ENCODE measurements at places on chromosomes 13 and 19.

DNA sequence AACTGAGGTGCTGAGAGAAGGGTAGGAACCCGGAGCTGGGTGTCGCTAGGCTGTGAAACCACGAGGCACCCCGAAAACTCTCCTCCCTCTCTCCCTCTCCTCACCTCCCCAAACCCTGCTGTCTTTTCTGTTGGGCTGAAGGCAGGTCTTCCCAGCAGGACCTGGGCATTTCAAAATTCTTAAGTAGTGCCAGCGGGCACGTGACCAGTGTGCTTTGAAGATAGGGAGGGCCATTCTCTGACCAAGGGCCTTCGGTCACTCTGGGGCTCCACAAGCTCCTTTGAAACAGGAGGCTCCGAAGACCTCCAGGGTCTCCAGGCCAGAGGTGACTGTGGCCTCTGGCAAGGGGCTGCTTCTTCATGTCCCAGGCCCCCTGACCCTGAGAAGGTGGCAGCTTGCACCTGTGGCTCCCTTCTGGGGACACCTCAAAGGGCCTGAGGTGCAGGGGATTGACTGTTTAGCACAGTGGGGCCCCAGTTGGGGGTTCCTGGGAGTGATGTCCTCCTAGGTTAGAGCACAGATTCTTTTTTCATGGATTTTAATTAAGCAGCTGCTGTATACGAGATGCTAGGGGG is 48.3 kb downstream of the DNM2 start:
- DNase-seq = no peak

GRCh38 chr19:43956827-43957226 is 5.8 kb downstream of the ZNF221 start:
- DNase-seq = no peak

DNA sequence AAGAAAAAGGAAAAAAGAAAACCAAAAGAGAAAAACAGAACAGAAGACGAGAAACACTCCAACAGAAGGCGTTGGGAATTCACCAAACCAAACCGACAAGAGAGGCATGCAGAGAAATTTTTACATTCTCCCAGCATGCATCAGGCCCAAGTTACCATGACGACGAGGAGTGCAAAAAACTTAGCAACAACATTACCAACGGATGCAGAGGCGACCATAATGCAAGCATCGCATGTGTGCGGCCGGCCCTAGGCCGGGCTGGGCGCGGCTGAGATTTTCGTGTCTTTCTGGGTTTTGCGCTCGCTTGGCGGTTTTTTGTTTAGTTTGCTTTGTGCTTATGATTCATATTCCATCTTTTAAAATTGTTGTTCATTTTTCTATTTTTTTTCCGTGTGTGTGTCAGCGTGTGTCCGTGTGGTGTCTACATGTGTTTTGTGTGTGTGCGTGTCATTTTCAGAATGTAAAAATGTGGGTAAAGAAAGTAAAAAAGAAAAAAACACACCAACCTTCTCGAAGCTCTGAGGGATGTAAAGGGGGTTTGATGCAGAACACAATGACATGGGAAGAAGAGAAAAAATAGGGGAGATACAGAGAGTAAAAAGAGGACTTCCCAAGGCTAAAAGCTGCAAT is 84.9 kb downstream of the PTPRS start:
- DNase-seq = no peak

GRCh38 chr13:59531571-59532091 is 632.1 kb downstream of the DIAPH3 start:
- peak; percentile 8 for DNase-seq

- DNase-seq = no peak
These were observed 31.5 kb downstream of the ERCC5 start for GRCh38 chr13:102877303-102877702.

- DNase-seq = no peak
These were observed 7.8 kb downstream of the PLPP2 start for GRCh38 chr19:283395-283794.

DNA sequence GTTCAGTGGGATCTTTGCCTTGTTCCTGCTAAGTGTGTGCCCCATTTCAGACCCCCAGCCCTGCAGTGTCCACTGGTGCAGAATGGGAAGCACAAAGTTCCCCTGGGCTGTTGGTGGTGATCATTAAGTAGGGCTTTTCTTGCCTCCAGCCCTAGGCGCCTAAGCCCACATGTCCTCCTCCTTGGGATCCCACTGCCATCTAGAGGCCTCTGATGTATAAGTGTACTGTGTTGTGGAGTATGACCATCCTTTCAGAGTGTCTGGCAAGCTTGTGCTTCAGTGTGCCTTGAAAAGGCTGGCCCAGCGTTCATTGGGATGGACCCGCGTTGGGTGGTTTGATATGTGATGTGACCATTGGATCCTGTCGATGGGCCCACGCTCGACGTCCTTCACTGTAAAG is 71.2 kb downstream of the WASF3 start:
- DNase-seq = no peak

DNA sequence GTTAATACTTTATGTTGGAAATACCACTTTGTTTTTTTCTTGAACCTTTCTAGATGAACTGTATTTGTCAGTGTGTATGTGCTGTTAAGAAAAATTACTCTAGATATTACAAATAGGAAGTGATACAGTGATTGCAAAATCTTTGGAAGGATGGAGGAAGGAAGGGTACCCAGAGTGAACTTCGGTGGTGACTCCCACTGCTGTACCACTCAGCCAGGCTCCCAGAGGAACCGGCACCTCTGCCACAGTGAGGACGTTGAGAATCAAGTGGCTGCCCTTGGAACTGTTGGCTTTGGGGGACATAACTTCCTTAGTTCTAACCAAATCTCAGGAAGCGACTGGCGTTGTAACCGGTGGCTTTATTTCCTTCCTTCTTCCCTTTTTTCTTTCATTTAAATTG is 184.7 kb downstream of the PCCA start:
- no peak for DNase-seq

GRCh38 chr19:53994811-53995210 is 3.4 kb downstream of the CACNG6 start:
- no peak for DNase-seq

GRCh38 chr13:76820759-76821158 is 65.4 kb downstream of the KCTD12 start:
- DNase-seq = no peak

GRCh38 chr19:10095622-10095947 is 6.9 kb downstream of the ANGPTL6 start:
- no peak for DNase-seq

GRCh38 chr13:36673838-36674326 is at the start of gene SERTM1:
SERTM1 (plus strand) TSS chr13:36674020; CDS start chr13:36695079, 21,059 bp downstream.
- no peak for DNase-seq

- no peak for DNase-seq
These were observed 38.0 kb upstream of the TEX29 start for GRCh38 chr13:111282425-111282824.

GRCh38 chr13:27489456-27489855 is 39.1 kb upstream of the MTIF3 start:
- DNase-seq = no peak

DNA sequence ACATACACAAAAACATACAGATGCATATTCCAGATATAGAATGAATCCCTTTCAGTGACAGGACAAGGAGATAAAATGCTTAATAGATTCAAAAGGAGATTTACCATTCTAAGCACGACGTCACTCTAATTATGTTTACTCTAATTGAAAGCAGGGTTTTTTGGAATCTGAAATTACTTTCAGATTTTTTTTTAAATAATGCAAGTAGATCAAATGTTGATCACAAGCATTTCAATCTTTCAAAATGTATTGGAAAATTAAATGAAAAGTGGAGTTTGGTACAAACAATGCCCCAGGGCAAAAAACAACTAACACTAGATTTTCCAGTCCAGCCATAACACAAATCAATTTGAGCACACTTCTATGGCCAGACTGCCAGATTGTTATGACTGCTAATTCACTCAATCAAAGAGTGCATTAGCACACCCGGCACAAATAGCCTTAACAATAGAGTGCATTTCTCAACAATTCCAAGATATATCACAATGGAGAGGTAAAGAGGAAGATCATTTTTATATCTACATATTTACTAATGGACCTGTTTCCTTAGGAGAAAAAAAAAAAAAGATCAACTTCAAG is 4.3 kb upstream of the DACH1 start:
- no peak for DNase-seq

GRCh38 chr19:10744253-10744798 is 26.4 kb downstream of the DNM2 start:
- no peak for DNase-seq

- DNase-seq = no peak
These were observed 726 bp upstream of the UFM1 start for GRCh38 chr13:38348861-38349389.

DNA sequence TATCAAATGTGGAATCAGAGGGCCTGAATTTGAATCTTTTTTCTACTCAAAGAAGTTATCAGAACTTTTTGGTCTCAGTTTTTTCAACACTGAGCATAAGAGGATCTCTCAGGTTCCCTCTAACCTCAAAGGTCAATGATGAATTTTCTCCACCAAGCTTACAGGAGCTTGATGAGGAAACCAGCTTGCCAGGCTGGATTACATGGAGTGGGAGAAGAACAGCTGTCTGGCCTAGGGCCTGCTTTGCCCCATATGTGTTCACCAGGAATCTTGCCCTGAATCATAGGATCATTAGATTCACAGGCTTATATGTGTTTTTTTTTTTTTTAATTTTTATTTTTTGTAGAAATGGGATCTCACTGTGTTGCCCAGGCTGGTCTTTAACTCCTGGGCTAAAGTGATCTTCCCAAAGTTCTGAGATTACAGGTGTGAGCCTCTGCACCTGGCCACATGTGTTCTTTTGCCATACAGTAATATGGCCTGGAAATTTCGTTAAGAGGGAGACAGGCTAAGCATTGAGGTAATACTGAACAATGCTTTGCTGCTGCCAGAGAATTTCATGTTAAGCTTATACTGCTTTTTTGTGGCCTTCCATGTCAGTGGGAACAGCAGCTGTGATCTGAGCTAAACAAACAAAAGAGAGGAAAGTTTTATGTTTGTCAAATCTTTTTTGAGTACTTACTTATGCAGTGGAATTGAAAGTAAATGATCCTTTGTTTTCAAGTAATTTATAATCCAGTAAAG is 110.6 kb downstream of the DNAJC3 start:
- no peak for DNase-seq

- DNase-seq = no peak
These were observed 12.0 kb downstream of the EBPL start for GRCh38 chr13:49679246-49679645.

- no peak for DNase-seq
These were observed 24.6 kb upstream of the ZNF846 start for GRCh38 chr19:9793071-9793591.

GRCh38 chr19:17052439-17052838 is 22.8 kb downstream of the HAUS8 start:
- DNase-seq = no peak

DNA sequence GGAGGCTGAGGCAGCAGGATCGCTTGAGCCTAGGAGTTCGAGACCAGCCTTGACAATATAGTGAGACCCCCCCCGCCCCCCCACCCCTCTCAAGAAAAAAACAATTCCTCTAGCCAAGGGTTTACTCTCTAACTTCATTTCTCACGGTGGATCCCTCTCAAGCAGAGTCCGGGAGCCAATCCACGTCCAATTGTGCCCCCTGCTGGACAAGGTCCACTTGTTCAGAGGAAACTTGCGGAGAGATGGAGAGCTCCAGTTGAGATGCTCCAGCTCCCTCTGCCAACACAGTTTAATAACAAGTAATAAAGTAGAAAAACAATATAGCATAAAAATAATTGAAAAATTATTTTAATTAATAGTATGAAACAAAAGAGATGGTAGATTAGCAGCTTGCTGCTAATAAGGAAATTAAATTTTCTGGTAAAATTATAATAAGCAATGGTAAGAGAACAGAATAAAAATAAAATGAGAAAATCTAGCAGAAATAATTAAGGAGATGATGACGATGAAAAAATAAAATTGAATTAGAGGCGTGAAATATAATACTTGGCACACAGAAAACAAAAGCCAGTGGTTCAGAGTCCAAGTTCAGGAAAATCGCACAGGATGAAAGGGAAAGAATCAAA is 14.5 kb upstream of the SIGLEC14 start:
- no peak for DNase-seq

DNA sequence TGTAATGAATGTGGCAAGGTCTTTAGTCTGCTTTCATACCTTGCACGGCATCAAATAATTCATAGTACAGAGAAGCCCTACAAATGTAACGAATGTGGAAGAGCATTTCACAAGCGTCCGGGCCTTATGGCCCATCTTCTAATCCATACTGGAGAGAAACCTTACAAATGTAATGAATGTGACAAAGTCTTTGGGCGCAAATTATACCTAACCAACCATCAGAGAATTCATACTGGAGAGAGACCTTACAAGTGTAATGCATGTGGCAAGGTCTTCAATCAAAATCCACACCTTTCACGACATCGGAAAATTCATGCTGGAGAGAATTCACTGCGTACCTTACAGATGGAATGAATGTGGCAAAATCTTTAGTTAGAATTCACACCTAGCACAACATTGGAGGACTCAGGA is 3.3 kb upstream of the ZNF880 start:
- no peak for DNase-seq

DNA sequence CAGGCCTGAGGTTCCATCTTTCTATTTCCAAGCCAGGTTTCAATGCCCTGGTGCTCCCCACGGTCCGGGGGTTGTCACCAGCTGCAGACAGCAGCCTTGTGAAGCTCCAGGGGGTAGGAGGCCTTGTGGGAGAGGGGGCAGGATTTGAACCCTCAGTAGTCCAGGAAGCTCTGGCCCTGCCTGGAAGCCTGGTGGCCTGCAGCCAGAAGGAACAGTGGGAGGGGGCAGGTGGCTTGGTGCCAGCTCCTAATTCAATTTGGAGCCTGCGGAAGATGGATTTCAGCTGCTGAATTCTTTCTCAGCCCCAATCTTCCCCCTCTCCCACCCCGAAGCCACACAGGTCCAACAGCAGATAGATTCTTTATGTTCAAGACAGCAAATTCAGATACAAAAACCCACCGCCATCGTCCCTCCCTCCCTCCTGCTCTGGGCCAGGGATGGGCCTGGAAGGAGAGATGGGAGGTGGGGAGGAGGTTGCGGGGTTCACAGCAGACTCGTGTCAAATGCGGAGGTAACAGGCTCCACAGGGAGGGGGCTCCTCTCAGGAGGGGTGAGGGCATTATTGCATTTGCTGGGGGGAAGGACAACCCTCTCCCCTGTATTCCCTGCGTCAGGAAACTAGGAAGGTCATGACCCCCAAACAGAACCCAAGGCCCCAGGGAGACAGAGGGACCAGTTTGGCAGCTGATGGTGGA is 2.4 kb upstream of the PTGER1 start:
- no peak for DNase-seq

DNA sequence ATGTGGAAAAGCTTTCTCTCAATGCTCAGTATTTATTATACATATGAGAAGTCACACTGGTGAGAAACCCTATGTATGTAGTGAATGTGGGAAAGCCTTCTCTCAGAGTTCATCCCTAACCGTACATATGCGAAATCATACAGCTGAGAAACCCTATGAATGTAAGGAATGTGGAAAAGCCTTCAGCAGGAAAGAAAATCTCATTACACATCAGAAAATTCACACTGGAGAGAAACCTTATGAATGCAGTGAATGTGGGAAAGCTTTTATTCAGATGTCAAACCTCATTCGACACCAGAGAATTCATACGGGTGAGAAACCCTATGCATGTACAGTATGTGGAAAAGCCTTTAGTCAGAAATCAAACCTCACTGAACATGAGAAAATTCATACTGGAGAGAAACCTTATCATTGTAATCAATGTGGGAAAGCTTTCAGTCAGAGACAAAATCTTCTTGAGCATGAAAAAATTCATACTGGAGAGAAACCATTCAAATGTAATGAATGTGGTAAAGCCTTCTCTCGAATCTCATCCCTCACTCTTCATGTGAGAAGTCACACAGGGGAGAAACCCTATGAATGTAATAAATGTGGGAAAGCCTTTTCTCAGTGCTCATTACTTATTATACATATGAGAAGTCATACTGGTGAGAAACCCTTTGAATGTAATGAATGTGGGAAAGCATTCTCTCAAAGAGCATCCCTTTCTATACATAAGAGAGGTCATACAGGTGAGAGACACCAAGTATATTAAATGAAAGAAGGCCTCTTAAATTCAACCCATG is 34.4 kb downstream of the ZNF568 start:
- no peak for DNase-seq

Data from esophagus squamous epithelium (tissue), 5 donors.